ENCODE measurements at places on chromosomes 12 and 14. TPM values are rescaled to one million over a fixed set of nuclear protein-coding genes. Genes with fewer than 3 reads are reported as not detected.

Gene FGF6
- total RNA-seq: not detected

Gene IL31
- total RNA-seq: 2.5 TPM

- no peak for DNase-seq
Measured at GRCh38 chr12:5210179-5210922, 166.7 kb downstream of the KCNA5 start.

Gene GPRC5A
- total RNA-seq: not detected

GRCh38 chr12:103903993-103904392 is 26.2 kb upstream of the HSP90B1 start:
- DNase-seq: no peak

DNA sequence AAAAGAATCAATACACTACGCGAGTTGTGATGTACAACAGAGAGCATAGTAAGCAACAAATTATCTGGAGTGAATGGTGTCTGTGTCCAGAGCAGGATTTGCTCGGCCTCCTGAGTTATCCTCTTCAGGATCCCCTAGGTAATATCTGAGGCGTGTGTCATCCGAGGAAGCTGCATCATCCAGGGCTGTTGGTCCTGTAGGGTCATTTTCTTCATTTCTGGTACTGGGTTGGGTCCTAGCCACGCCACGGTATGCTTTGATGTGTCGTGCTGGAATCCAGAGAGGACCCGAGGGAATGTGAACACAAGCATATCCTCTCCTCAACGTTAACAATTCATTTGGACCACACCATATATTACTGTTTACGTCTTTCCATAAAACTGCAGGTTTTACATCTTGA is 19.0 kb upstream of the CLEC4E start:
- no peak for DNase-seq

DNA sequence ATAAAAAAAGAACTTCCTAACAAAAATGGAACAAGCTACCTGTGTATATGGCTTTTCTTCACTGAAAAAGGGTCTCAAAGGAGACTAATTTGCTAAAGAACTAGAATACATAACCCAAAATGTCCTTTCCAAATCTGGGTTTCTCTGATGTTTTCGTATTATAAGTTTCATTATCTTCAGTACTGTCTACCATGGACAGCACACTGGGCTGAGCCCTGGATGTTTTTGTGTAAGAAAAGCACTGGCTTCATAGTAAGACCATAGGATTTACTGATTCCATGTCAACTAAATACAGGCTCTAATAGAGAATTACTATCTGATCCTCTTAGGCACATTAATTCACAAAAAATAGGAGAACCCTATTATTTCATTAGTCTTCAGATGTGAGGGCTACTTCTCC is 94.3 kb upstream of the GPHB5 start:
- no peak for DNase-seq

GRCh38 chr12:107513184-107513583 is 172.4 kb upstream of the PWP1 start:
- DNase-seq: no peak

DNA sequence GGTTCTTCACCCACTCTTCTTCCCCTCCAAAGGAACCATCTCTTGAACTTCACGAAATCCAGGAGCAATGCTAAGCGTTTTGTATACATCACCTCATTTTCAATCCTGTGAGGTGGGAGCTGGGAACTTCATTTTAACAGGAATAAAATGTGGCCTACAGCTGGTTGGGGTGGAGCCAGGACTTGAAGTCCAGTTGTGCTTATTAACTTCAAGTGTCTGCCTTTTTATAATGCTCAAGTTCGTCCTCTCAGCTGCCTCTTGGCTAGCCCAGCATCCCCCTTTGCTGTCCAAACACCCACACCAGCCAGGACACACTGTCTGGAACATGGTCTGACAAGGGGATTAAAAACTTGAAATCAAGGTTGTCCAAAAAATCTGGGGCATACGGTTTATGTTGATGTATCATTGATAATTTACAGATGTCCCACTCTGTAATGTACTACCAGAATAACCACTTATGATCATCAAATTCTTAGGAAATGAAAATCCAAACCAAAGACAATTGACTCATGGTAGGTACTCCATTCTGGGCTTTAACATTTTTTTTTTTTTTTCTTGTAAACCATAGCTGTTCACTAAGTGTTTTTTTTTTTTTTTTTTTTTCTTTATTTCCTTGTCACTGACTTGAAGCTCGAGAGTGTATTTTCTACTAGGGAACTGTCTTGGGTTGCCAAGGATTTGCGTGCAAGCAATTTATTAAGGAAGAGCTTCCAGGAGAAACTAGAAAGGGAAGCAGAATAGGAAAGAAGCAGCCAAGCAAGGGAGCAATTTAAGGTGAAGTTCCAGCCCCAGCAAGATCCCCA is 252.3 kb downstream of the EFCAB11 start:
- DNase-seq: peak; percentile 65

- no peak for DNase-seq
Measured at GRCh38 chr12:50317203-50317602, 33.9 kb upstream of the LIMA1 start.

DNA sequence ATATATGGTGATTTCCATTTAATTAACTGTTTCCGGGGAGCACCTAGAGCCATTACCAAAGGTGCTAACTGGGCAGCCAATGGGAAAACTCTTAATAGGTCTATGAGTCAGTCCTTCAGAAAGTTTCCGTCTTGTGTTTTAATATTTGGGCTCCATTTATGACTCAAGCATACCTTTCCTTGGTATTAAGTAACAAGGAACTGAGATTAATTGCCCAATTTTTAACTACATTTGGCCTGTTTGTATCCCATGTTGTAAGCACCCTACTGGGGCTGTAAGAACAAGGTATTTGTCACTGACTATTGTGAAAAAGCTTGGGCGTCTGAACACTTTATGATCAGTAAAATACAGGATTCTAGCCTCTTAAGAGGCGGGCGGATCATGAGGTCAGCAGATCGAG is 62.8 kb upstream of the FOXN3 start:
- no peak for DNase-seq

- DNase-seq: no peak
Measured at GRCh38 chr12:92468358-92469020, 234.3 kb upstream of the PLEKHG7 start.

- DNase-seq: no peak
Measured at GRCh38 chr14:93056166-93056839, 59.4 kb downstream of the ITPK1 start.

GRCh38 chr12:59574406-59574805 is 21.4 kb upstream of the SLC16A7 start:
- DNase-seq: no peak

Gene PAX9
- not detected for total RNA-seq

Gene PAN2
- 34.7 TPM for total RNA-seq

Gene KRT75
- not detected for total RNA-seq

GRCh38 chr12:77918046-77918445 is 87.4 kb downstream of the NAV3 start:
- DNase-seq: no peak

- DNase-seq: no peak
Measured at GRCh38 chr12:79534029-79534867, 156.5 kb downstream of the PAWR start.

GRCh38 chr12:114746297-114747011 is 62.5 kb upstream of the TBX3 start:
- no peak for DNase-seq

- DNase-seq: no peak
Measured at GRCh38 chr14:68566075-68566474, 226.8 kb downstream of the ZFP36L1 start.

DNA sequence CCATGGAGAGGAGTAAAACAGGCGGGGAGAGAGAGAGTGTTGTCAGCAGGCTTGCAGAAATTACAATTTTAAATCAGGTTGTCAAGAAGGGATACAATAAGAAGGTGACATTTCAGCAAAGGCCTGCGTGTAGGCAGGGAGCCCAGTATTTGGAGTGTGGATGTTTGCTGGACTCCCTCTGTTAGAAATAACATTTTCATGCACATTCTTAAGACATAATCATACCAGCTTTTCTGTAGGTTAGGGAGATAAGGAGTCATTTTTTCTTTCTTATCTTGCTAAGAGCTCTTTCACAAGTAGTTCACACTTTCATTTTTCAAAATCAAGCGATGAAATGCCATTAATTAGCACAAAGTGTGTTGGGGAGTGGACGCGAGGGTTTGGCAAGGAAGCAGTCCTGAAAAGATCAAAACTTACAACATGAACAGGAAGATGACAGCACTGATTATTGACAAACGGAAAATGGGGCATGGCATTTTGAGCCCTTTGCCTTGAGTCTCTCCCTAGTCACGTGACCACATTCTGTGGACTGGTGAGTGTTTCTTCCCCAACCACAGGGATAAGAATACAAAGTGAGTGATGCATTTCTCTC is 160.2 kb downstream of the DAD1 start:
- no peak for DNase-seq

- DNase-seq: no peak
Measured at GRCh38 chr12:88237954-88238353, 95.8 kb downstream of the TMTC3 start.

DNA sequence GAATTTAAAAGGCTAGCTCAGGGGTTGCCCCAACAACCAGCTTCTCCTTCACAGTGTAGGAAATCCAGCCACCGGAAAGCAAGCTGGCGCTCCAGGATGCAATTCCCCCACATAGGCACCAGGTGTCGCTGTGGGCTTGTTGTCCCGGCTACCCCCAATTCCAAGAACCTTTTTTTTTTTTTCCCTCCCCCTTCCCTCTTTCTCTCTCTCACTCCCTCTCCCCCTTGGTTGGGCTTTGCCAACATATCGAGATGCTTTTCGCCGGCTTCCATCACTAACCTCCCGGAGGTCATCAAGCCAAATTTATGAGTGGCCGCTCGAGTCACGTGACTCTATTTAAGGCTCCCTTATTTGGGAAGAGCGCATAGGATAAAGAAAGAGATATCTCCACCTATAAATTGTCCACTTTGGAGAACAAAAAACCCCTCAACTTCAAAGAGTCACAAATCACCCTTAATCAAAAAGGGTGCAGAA is at the start of gene HOXC5:
TSS of gene HOXC5 (plus strand) at position 424 of the 474 bp plus-strand sequence. CDS start 73 bp downstream, outside the sequence.
- DNase-seq: peak; percentile 90

- no peak for DNase-seq
Measured at GRCh38 chr14:48584031-48584430, 908.6 kb upstream of the MDGA2 start.

Gene LRTM2
- total RNA-seq: 0.16 TPM

- DNase-seq: no peak
Measured at GRCh38 chr12:55741931-55742680, 816 bp upstream of the GDF11 start.

Gene LRP1-AS
- total RNA-seq: not detected

GRCh38 chr12:47757840-47758583 is 668 bp downstream of the RAPGEF3 start:
- DNase-seq: no peak

DNA sequence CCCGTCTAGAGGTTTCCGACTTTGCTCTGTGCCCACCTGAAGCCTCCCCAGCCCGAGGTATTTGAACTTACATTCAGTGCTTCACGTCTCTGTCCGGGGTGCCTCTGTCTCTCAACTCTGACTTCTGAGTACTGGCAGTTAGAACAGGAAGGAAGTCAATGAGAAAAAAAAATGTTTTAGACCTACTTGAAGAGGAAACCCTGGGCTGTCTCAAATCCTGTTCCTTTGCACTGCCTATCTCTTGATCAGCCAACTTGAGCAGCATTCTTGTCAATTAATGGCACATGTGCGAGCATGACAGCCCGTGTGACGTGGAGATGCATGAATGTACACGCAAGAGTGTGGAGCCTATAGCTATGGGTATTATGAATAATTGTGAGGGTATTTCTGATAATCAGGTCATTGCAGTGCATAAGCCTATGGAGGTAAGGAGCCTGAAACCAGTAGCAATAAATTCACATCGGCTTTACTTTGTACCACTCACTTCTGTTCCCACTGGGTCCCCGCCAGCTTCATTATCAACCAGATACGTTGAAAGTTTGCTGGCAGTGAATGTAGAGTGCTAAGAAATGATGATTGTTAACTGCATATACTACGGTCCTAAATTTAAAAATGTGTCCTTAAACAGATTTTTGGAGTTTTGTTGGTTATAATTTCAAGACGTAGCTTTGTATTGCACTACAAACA is at the start of gene ARHGDIB:
TSS of gene ARHGDIB (minus strand) at position 136 of the 687 bp plus-strand sequence. CDS start 10,889 bp downstream, outside the sequence.
- peak; percentile 94 for DNase-seq

GRCh38 chr14:39451811-39452210 is 19.6 kb upstream of the FBXO33 start:
- no peak for DNase-seq

DNA sequence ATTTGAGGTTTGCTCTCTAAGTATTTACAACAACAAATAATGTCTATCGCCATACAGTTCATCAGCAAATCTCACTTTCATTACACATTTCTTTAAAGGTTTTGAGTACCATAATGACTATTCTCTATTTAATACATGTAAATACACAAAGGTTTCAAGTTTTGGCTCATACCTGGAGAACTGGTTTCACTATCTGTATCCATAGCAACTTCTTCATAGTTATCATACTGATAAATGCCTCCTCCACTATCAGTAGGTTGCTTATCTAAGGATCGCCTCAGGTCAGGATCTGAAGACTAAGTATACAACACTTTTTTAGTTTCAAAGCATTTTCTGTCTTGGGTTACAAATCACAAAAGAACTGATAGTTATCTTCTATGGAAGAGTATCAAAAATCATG is 21.4 kb downstream of the ZFC3H1 start:
- no peak for DNase-seq

DNA sequence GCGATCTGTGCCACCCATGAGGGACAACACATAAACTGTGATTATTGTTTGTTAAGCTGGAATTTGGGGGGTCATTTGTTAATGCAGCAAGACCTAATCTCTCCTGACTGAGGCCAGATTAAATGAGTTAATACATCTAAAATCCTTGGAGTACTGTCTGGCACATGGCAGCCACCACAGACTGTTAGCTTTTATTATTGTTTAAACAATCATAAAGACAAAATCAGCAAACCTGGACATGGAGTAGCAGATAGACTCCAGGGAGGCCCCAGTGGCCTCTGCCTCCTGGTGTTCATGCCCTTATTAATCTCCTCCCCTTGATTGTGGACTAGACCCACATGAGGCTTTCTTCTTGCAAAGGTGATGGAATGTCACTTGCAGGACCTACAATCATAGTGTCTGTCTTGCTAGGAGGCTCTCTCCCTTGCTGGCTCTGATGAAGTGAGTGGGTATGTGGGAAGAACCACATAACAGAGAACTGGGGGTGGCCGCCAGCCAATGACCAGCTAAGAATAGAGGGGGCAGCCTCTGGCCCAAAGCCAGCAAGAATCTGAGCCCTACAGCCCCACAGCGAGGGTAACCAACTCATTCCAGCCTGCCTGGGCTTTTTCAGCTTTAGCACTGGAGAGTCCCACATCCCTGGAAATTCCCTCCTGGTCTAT is 142.0 kb downstream of the SCARB1 start:
- DNase-seq: no peak

GRCh38 chr12:43760396-43760795 is 1.6 kb downstream of the IRAK4 start:
- DNase-seq: no peak

DNA sequence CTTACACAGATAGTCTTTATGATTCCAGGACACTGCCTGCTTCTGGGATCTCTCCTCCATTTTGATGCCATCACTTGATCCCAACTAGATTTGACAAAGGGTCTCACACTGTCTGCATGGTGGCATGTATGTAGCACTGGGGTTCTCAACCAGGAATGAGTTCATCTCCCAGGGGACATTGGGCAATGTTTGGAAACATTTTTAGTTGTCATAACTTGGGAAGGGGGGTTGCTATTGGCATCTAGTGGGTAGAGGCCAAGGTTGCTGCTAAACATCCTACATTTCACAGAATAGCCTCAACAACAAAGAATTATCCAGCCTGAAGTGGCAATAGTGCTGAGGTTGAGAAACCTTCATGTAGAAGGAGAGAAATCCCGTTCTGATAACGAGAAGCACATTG is 376.2 kb downstream of the DPF3 start:
- DNase-seq: no peak

Gene PARP2
- total RNA-seq: 33.1 TPM

Gene MEG3
- total RNA-seq: not detected
